ENCODE measurements at places on chromosomes 6 and 20.

DNA sequence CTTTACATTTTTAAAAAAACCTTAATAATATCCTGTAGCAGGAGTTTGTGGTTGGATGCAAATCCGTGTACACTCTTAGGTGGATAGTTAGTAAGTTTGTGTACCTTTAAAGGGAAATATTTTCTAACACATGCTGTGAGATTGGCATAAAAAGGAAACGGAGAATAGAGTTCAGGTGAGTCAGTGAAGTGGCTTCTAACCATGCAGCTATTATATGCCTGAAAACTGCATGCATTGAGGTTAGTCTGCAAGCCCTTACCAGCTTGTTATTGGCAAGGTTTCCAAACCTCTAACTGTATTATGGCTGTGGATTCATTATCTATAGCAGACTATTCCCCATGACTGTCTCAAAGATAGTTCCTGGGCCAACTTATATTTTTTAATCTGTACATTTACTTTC is 420.6 kb upstream of the MMS22L start:
- DNase-seq = no peak

DNA sequence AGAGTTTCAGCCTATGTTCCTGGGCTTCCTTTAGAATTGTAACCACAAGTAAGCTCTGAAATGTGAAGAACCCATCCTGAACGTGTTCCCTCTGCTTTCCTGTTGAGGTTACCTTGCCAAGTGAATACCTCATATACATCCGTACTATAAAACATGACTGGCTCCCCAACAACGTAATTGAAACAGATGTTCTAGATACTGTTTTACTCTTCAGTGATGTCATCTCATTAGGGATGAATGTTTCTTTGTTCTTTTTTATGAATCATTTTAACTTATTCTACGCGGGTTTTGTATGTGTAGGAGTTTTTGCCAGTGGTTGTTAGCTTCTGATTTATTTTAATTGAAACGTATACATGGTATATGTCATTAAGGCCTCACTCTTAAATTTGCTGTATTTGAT is 166.8 kb downstream of the SAMD5 start:
- DNase-seq = no peak

DNA sequence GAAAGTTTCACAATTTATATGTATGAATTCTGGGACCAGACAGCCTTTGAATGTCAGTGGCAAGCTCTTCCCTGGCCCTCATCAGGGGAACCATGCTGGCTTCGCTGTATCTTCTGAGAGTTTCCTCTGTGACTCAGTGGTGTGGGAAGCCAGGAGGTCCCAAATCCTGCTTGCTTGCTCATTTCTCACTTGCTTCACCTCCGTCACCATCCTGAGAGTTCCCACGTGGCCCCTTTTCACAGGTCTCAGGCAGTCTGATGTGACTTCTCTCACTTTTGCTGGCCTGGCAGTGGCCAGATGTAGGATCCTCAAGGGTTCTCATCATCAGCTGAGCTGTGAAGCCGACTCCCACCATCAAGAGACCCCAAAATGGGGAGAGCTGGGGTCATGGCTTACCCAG is 28.4 kb upstream of the RIN2 start:
- no peak for DNase-seq

DNA sequence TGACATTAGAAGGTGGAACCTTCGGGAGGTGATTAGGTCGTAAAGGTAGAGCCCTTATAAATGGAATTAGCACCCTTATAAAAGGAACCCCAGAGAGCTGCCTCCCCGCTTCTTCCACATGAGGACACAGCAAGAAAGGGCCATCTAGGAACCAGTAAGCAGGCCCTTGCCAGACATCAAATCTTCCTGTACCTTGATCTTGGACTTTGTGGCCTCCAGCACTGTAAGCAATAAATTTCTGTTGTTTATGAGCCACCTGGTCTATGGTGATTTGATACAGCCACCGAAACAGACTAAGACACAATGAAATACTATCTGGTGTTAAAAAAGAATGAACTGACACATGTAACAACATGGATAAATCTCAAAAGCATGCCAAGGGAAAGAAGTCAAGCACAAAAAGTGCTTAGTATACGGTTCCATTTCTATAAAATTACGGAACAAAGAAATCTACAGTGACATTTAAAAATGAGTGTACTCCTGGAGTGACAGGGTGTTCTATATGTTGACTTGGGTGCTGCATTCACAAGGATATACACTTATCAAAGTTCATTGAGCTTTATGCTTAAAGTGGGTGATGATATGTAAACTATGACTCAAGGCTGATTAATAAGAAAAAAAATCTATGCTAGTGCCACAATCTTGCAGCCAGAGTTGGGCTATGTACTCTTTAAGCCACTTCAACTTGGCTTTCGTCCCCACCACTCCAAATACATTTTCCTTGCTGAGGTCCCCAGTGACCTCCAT is 18.4 kb downstream of the SERPINB1 start:
- no peak for DNase-seq

DNA sequence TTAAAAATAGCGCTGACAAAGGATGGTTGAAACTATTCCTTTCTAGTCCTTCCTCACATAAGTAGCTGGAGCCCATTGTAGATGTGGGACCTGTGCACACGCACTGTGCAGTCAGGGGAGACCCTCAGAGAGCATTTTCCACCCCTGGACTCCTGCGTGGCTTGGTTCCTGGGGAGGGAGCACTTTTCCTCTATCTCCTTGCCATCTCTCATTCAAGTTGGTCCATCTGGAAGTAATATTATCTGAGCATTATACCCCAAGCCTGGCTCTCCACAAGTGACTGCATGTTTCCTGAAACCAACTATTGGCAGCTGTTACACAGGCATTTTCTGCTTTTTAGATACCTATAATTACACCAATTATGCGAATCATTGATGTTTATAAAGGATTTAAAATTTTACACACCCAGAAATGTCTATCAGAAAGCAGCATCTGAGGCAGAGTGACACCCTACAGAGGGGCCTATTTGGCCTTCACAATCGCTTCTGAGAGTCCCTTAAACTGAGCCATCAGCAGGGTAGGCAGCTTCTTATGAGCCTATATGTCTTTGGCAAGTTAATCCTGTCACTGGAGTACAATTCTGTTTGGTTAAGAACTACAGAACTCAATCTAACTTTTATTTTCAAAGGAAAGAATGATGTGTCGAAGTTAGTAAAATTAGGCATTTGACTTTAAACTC is 18.7 kb downstream of the SOX4 start:
- no peak for DNase-seq

- DNase-seq = no peak
Observed at GRCh38 chr20:17601957-17602356, 32.1 kb downstream of the DSTN start.

DNA sequence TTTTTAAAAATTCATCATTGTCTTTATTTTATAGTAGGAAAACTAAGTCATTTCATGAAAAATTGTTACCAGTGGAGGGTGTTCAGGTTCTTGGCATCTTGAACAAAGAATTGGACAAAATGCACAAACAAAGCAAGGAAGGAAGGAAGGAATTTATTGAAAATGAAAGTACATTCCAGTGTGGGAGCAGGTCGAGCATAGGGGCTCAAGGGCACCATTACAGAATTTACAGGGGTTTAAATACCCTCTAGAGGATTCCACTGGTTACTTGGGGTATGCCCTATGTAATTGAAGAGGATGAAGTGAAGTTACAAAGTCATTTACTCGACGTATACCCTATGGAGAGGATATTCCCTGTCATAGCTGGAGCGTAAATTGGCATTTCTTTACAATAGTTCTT is 37.4 kb upstream of the HDAC2 start:
- no peak for DNase-seq

- no peak for DNase-seq
Observed at GRCh38 chr6:4308364-4308763, 173.0 kb upstream of the ECI2 start.

- DNase-seq = no peak
Observed at GRCh38 chr6:23503173-23503572, 622.8 kb upstream of the NRSN1 start.

DNA sequence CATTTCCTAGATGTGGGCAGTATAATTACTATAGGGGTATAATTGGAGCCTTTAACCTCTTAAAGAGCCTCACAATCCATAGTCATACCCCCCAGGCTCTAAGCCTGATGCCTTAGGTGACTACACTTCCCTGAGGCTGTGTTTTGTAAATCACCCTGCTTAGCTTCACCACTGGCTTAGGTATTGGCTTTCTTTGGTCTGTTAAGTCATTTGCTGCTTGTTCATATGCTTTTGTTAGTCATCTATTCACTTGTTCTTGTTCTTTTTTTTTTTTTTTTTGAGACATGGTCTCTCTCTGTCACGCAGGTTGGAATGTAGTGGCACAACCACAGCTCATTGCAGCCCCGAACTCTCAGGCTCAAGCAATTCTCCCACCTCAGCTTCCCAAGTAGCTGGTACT is 26.7 kb downstream of the KAT14 start:
- DNase-seq = no peak

GRCh38 chr6:108407904-108408827 is 113.3 kb downstream of the AFG1L start:
- no peak for DNase-seq

DNA sequence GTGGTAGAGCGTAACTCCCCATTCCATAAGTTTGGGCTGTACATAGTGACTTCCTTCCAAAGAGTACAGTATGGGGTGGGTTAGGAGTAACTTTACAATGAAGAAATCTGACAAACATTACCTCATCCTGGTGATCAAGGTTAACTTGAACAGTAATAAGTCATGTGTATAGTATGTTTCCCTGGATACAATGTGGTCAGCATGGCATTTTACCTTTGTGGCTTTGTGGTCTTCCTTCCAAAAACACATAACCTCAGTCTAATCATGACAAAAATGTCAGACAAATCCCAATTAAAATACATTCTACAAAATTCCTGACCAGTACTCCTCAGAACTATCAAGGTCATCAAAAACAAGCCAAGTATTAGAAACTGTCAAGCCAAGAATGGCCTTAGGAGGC is 225.1 kb downstream of the UBE3D start:
- no peak for DNase-seq

DNA sequence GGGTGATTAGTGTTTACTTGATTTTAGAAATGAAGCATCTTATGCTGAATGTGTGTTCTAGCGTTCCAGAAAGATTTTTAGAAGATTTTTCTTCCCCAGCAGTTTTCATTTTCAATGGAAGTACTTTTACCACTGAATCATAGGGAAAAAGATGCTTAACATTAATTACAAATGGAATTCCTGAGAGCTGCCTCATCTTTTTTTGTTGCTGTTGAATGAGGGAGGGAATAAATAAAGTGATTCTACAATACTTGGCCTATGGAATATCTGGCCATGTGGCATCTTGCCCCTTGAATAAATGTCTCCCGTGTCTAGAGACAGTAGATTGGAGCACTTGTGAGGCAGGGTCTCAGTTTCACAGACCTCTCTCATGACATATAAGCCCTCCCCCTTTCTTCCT is 44.1 kb upstream of the SLC22A1 start:
- DNase-seq = no peak

DNA sequence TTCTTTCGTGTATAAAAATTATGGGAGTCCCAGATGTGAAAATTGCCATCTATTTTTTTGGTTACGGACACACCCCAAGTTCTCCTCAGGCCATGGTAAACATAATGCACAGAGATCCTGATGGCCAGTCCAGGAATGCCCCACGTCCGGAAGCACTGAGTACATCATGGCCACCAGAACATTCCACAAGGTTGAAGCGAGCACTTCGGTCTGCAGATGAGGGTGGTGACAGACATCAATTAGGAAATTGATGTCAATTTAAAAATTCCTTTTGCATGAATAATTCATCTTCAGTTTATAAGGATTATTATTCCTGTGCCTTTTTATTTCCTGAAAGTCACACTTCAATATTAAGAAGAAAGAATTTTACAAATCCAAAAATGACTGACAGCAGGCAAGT is 13.2 kb upstream of the EXOC2 start:
- no peak for DNase-seq

DNA sequence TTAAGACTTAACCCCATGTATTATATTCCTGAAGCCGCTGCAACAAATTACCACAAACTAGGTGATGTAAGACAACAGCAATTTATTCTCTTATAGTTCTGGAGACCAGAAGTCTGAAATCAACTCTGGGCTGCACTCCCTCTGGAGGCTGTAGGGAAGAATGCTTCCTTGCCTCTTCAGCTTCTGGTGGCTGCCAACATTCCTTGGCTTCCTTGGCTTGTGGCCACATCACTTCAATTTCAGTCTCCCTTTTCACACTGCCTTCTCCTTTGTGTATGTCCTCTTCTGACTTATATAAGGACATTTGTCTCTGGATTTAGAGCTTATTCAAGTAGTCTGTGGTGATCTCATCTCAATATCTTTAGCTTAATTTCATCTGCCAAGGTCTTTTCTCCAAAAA is 141.6 kb downstream of the DHX35 start:
- no peak for DNase-seq

- no peak for DNase-seq
Observed at GRCh38 chr6:43876602-43877001, 106.6 kb downstream of the VEGFA start.

- DNase-seq = no peak
Observed at GRCh38 chr6:159933077-159933476, 35.8 kb upstream of the IGF2R start.

GRCh38 chr6:110738899-110739365 is 76.3 kb downstream of the CDK19 start:
- no peak for DNase-seq

DNA sequence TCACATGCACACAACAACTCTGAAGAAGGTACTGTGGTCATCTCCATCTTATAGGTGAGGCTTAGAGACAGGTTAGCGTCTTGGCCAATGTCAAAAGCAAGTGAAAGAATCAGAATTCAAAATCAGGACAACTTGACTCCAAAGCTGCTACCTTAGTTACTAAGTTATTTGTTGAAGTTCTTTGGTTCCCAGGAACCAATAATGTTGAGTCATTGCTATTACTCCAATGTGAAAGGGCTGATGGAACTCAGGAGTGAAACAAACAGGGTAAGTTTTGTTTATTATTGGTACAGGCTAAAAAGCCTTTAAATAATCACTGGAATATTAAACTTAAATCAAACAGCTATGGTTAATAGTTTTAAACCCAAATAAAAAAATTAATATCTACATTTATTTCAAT is 111.1 kb downstream of the PDSS2 start:
- DNase-seq = no peak

GRCh38 chr6:52331793-52332457 is 30.0 kb upstream of the PAQR8 start:
- DNase-seq = no peak

- DNase-seq = no peak
Observed at GRCh38 chr6:161271343-161272030, 2.4 kb downstream of the AGPAT4 start.

DNA sequence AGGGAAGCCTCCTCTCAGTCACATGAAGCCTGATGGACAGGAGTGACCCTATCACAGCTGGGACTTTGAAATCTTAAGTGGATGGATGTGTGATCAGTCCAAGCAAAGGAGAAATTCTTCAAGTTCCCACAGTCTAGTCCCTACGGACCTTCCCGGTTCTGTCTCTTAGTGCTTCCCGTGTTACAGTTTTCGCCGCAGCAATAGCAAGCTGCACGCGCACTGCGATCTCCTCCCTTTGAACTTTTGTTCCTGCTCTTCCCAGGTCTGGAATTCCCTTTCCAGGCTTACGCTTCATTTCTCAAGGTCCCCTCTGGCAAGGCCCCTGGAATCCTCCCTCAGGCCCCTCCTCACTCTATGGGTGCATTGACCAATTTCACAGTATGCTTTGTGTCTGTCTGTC is 89.2 kb downstream of the VEGFA start:
- no peak for DNase-seq

- no peak for DNase-seq
Observed at GRCh38 chr20:57198132-57199072, 68.0 kb downstream of the BMP7 start.

All from hypothalamus (tissue), 51 donors.